ENCODE measurements at places on chromosomes 6 and 20. TPM values are rescaled to one million over a fixed set of nuclear protein-coding genes. Genes with fewer than 3 reads are reported as not detected.

- H3K27ac ChIP-seq, result peak overlapping the region; percentile 95
- no peak overlapping the region for H3K4me3 ChIP-seq
- H3K36me3 ChIP-seq, result no peaks in the 10 kb centered on the region
- peaks cover 55% of the 10 kb centered on the region for H3K4me1 ChIP-seq
Measured at GRCh38 chr20:51335329-51335841, 207.1 kb downstream of the NFATC2 start.

- H3K27me3 ChIP-seq, result no peaks in the 10 kb centered on the region
- H3K4me1 ChIP-seq, result peaks cover 8% of the 10 kb centered on the region
- H3K27ac ChIP-seq, result no peak overlapping the region
- no peak overlapping the region for H3K4me3 ChIP-seq
Measured at GRCh38 chr20:58102261-58102660, 126.2 kb downstream of the ANKRD60 start.

GRCh38 chr6:6557886-6558285 is 30.6 kb upstream of the LY86 start:
- no peaks in the 10 kb centered on the region for H3K4me1 ChIP-seq
- no peaks in the 10 kb centered on the region for H3K27me3 ChIP-seq
- no peak for DNase-seq
- H3K4me3 ChIP-seq, result no peak overlapping the region

GRCh38 chr6:15116889-15117288 is 129.0 kb upstream of the JARID2 start:
- no peaks in the 10 kb centered on the region for H3K27me3 ChIP-seq
- H3K36me3 ChIP-seq, result no peaks in the 10 kb centered on the region
- H3K4me1 ChIP-seq, result no peaks in the 10 kb centered on the region
- no peak for DNase-seq
- no peak overlapping the region for H3K27ac ChIP-seq

GRCh38 chr6:157982563-157983405 is 1.1 kb downstream of the SYNJ2 start:
- H3K27ac ChIP-seq, result no peak overlapping the region
- H3K4me1 ChIP-seq, result peaks cover 46% of the 10 kb centered on the region
- H3K4me3 ChIP-seq, result peak overlapping the region; percentile 99
- DNase-seq, result no peak
- H3K27me3 ChIP-seq, result no peaks in the 10 kb centered on the region

GRCh38 chr6:112163295-112164257 is 76.2 kb downstream of the FAM229B start:
- no peak overlapping the region for H3K4me3 ChIP-seq
- H3K4me1 ChIP-seq, result no peaks in the 10 kb centered on the region
- DNase-seq, result peak; percentile 59
- no peaks in the 10 kb centered on the region for H3K27me3 ChIP-seq

ANKRD6 gene
- total RNA-seq, result not detected

Data from SJSA1 (cell line).